ENCODE measurements at places on chromosomes 5 and 9.

GRCh38 chr5:54063817-54064216 is 246.6 kb downstream of the ARL15 start:
- no peaks in the 10 kb centered on the region for H3K4me1 ChIP-seq
- DNase-seq: no peak
- no peak overlapping the region for H3K27ac ChIP-seq
- H3K4me3 ChIP-seq: no peak overlapping the region

GRCh38 chr5:165616490-165617405 is 2111.3 kb downstream of the MAT2B start:
- no peak overlapping the region for H3K4me3 ChIP-seq
- H3K27me3 ChIP-seq: no peaks in the 10 kb centered on the region
- H3K4me1 ChIP-seq: no peaks in the 10 kb centered on the region
- no peak overlapping the region for H3K27ac ChIP-seq
- H3K36me3 ChIP-seq: no peaks in the 10 kb centered on the region

DNA sequence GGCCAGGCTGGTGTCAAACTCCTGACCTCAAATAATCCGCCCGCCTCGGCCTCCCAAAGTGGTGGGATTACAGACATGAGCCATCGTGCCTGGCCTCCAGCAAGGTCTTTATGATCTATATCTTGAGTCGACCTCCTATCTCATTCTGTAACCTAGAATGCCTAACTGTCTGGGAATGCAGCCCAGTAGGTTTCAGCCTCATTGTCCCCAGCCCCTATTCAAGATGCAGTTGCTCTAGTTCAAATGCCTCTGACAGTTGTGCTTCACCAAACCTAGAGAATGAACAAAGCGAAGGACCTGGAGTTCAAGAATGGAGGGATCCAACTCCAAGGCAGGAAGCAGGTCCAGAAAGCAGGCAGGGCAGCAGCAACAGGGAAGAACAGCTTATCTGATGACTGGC is 30.8 kb downstream of the GLRX start:
- no peak for DNase-seq
- H3K4me1 ChIP-seq: no peaks in the 10 kb centered on the region
- no peaks in the 10 kb centered on the region for H3K27me3 ChIP-seq
- no peaks in the 10 kb centered on the region for H3K36me3 ChIP-seq
- no peak overlapping the region for H3K4me3 ChIP-seq

- no peak overlapping the region for H3K4me3 ChIP-seq
- no peak overlapping the region for H3K27ac ChIP-seq
- no peaks in the 10 kb centered on the region for H3K27me3 ChIP-seq
- no peaks in the 10 kb centered on the region for H3K4me1 ChIP-seq
Measured at GRCh38 chr5:14882658-14883580, 11.3 kb upstream of the ANKH start.

GRCh38 chr9:104104360-104104759 is 10.3 kb downstream of the SMC2 start:
- H3K4me3 ChIP-seq: no peak overlapping the region
- no peak for DNase-seq
- H3K36me3 ChIP-seq: peaks cover 2% of the 10 kb centered on the region
- no peaks in the 10 kb centered on the region for H3K4me1 ChIP-seq
- no peak overlapping the region for H3K27ac ChIP-seq

GRCh38 chr5:69432412-69433206 is 17.7 kb downstream of the MARVELD2 start:
- H3K36me3 ChIP-seq: no peaks in the 10 kb centered on the region
- H3K27ac ChIP-seq: no peak overlapping the region
- H3K4me1 ChIP-seq: no peaks in the 10 kb centered on the region
- DNase-seq: no peak

- H3K4me1 ChIP-seq: peaks cover 2% of the 10 kb centered on the region
- no peak overlapping the region for H3K27ac ChIP-seq
- H3K27me3 ChIP-seq: no peaks in the 10 kb centered on the region
- no peak overlapping the region for H3K4me3 ChIP-seq
Measured at GRCh38 chr9:73080110-73080694, 71.5 kb upstream of the ANXA1 start.
